Muscle of leg (tissue), 16 donors: ENCODE measurements at places on chromosomes 1 and 21. TPM values are rescaled to one million over a fixed set of nuclear protein-coding genes. Genes with fewer than 3 reads are reported as not detected.

GRCh38 chr1:157562515-157562914, 10.2 kb upstream of the FCRL5 start:
- no peaks in the 10 kb centered on the region for H3K27me3 ChIP-seq
- H3K27ac ChIP-seq: no peak overlapping the region
- H3K4me1 ChIP-seq: no peaks in the 10 kb centered on the region
- H3K4me3 ChIP-seq: no peak overlapping the region
- H3K36me3 ChIP-seq: no peaks in the 10 kb centered on the region

- no peaks in the 10 kb centered on the region for H3K36me3 ChIP-seq
- no peak overlapping the region for H3K27ac ChIP-seq
- H3K4me3 ChIP-seq: no peak overlapping the region
- peaks cover 3% of the 10 kb centered on the region for H3K27me3 ChIP-seq
Observed at GRCh38 chr1:230028602-230029223, 38.3 kb upstream of the GALNT2 start.

GRCh38 chr1:7372477-7373120, 398.5 kb upstream of the VAMP3 start:
- DNase-seq: no peak
- peaks cover 2% of the 10 kb centered on the region for H3K27me3 ChIP-seq
- H3K27ac ChIP-seq: no peak overlapping the region
- peaks cover 8% of the 10 kb centered on the region for H3K4me1 ChIP-seq
- no peaks in the 10 kb centered on the region for H3K36me3 ChIP-seq

DNA sequence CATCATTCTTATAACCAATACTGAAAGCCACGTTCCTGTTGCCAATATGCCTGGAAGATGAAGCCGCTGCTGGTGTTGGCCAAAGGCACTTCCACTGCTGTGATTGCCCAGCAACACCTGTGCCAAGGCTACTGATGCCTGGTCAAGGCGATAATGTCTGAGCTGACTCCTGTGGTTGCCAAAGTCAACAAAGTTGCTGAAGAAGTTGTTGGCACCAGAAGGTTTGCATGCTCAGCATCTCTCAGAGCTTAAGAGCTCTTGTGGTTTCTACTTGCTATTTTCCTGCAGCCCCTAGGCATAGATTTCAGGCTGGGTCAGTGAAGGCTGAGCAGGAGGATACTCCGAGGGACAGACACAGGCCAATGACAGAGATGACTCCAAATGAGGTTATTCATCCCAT, 63.4 kb upstream of the RAB3GAP2 start:
- DNase-seq: peak; percentile 15
- no peaks in the 10 kb centered on the region for H3K36me3 ChIP-seq
- no peak overlapping the region for H3K27ac ChIP-seq
- no peaks in the 10 kb centered on the region for H3K27me3 ChIP-seq
- no peak overlapping the region for H3K4me3 ChIP-seq

DNA sequence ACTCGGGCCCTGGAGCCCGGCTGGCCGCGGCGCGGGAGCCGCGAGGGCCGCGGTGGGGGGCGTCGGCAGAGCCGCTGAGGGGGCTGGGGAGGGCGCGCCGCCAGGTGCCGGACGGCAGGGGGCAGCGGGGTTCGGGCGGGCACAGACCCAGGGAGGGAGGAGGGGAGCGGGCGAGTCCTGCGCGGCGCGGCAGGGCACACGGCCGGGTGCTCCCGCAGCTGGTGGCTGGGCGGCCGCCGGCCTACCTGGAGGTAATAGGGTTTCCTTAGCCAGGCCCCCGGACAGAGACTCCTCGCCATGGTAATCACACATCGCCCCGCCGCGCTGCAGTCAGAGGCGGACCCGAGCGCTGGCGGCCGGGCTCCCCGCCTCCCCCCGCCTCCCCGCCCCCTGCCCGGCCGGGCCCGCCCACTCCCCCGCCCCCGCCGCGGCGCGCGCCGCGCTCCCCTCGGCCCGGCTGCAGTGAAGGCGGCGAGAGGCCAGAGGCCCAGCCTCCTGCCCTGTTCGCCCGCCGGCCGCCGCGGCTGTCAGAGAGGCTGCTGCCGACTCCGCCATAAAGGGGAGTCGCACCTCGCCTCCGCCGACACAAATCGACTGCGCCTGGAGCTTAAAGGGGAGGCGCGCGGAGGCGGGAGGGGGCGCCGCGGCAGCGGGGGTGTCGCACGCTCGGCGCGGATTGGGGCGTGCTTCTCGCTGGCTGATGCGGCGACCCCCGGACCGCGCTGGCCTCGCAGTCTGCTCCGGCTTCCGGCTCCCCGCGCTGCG, at the start of gene DIPK1A:
TSS of gene DIPK1A (minus strand) at position 332 of the 765 bp plus-strand sequence. CDS start at position 299, 33 bp downstream.
- peaks cover 16% of the 10 kb centered on the region for H3K4me1 ChIP-seq
- DNase-seq: peak; percentile 91
- H3K27me3 ChIP-seq: peaks cover 4% of the 10 kb centered on the region
- peak within 1 kb of the TSS; percentile 84 for H3K4me3 ChIP-seq

DNA sequence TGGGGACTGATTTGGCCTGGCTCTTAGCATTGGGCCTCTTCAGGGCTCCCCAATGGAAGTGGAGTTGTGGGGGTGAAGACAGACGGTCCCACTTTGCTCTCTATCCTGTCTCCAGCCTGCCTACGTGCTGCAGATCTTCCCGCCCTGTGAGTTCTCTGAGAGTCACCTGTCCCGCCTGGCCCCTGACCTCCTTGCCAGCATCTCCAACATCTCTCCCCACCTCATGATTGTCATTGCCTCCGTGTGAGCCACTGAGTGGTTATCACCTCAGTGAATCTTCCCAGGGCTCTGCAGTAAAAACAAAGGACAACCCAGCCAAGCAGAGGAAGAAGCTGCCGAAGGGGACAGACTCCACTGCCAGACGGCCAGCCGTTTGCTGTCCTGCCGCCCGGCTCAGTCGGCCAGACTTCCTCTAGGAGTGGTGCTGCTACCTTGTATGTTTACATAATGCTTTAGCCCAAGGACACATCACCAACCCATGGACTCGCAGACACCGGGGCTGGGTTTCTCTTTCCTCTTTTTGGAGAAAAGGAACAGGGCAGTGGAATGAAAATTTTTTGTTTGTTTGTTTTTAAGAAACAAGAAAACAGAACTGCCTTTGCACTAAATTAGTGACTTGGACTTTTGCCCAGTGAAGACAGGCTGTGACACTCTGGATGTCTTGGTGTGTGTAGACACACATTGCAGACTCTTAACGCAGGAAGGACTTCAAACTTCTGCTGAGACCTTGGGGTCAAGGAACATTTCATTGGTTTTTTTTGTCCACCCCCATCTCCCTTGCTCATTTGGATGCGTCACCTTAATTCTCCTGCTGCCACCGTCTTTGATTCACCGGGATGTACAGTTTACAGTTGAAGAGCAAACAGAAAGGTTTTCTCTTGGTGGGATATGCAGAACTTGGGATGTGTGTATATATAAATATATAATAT, 36.5 kb downstream of the ZBTB17 start:
- H3K27me3 ChIP-seq: no peaks in the 10 kb centered on the region
- peaks cover 94% of the 10 kb centered on the region for H3K36me3 ChIP-seq
- H3K27ac ChIP-seq: no peak overlapping the region
- H3K4me3 ChIP-seq: no peak overlapping the region
- peaks cover 6% of the 10 kb centered on the region for H3K4me1 ChIP-seq

- no peaks in the 10 kb centered on the region for H3K36me3 ChIP-seq
- H3K27me3 ChIP-seq: no peaks in the 10 kb centered on the region
- no peak for DNase-seq
- no peaks in the 10 kb centered on the region for H3K4me1 ChIP-seq
- H3K27ac ChIP-seq: no peak overlapping the region
- no peak overlapping the region for H3K4me3 ChIP-seq
Observed at GRCh38 chr1:184764483-184764882, 9.8 kb upstream of the EDEM3 start.

- no peaks in the 10 kb centered on the region for H3K4me1 ChIP-seq
- DNase-seq: no peak
- no peak overlapping the region for H3K27ac ChIP-seq
- H3K27me3 ChIP-seq: peaks cover 51% of the 10 kb centered on the region
- H3K4me3 ChIP-seq: no peak overlapping the region
Observed at GRCh38 chr1:22618056-22618455, 18.4 kb upstream of the C1QA start.

GRCh38 chr1:27021354-27022031, 8.8 kb upstream of the TENT5B start:
- no peak overlapping the region for H3K4me3 ChIP-seq
- no peak for DNase-seq
- H3K36me3 ChIP-seq: no peaks in the 10 kb centered on the region
- no peaks in the 10 kb centered on the region for H3K4me1 ChIP-seq
- H3K27me3 ChIP-seq: peaks cover 2% of the 10 kb centered on the region

DNA sequence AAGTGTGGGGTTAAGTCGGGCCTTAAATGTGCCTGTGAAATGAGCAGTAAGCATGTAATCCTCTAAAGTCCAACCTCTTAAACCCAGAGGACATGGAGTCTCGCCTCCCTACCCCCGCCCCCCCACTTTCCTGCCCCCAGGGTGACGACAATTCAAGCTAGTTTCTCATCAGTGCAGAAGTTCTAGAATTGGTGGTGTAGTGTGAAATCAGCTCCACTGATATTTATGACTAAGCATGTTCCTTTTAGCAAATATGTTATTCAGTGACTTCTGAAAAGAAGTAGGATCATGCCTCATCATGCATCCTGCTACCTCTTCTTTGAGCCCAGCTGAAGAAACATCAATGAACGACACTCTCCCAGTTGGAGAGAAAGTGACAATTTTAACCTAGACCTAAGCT, 2.6 kb upstream of the ABCB10 start:
- H3K36me3 ChIP-seq: no peaks in the 10 kb centered on the region
- peaks cover 16% of the 10 kb centered on the region for H3K4me1 ChIP-seq
- H3K27me3 ChIP-seq: no peaks in the 10 kb centered on the region
- no peak overlapping the region for H3K27ac ChIP-seq
- DNase-seq: no peak
- no peak overlapping the region for H3K4me3 ChIP-seq

DNA sequence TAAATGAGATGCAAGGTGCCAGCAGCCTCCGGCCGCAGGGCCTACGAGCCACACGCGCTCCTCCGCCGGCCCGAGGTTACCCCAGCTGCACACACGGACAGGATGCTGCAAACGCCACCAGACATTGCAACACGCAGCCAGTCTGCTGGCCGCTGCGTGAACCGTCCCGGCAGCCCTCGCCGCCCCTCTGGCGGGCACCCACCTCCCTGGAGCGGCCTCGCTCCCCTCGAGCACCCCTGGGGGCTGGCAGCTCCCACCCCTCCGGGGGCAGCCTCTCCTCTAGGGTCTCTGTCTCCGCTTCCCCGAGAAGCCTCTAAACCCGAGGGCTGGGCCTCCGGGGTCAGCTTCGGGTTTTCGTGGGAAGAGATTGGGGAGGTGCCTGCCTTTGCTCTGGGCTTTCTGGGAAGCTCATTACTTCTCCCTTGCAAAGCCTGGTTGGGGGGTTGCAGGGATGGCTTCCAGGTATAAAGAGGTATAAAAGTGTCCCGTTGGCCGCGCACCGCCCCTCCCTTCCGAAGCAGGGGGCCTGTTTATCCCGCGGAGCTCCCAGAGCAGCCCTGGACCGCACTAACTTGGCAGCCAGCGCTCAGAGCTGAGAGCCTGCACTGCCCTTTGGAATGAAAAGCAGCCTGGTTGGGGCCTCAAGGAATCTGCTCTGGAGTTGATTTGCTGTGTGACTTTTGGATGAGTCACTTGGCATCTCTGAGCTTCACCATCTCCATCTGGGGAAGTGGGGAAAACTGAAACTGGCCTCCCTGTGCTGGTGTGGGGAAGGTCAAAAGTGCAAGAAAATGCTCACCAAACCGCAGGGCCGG, 21.8 kb downstream of the DHRS3 start:
- DNase-seq: peak; percentile 92
- peak overlapping the region; percentile 31 for H3K4me3 ChIP-seq
- H3K4me1 ChIP-seq: peaks cover 52% of the 10 kb centered on the region
- peaks cover 6% of the 10 kb centered on the region for H3K36me3 ChIP-seq
- H3K27me3 ChIP-seq: peaks cover 14% of the 10 kb centered on the region
- peak overlapping the region; percentile 81 for H3K27ac ChIP-seq

DNA sequence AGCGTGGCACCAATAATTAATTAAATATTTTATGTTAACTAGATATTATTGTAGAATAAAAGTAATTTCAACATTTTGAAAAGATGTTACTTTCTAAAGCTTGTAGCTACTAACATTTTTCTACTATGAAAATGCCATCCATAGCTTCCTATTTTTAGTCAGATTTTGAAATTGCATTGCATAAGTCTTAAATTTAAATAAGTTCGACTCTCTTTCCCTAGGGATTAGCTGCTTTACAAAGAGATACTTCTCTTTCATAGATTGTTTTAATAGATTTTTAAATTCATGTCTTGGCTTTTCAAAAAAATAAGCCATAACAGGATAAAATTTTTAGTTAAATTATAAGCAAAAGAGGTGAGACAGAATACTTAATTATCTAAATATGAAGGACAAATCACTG, 1279.6 kb downstream of the KCNT2 start:
- no peak overlapping the region for H3K4me3 ChIP-seq
- H3K36me3 ChIP-seq: no peaks in the 10 kb centered on the region
- H3K4me1 ChIP-seq: no peaks in the 10 kb centered on the region
- no peaks in the 10 kb centered on the region for H3K27me3 ChIP-seq
- H3K27ac ChIP-seq: no peak overlapping the region

CD48 gene
- total RNA-seq: 1.2 TPM

KCNC4 gene
- 2.7 TPM for total RNA-seq

FMN2 gene
- 0.27 TPM for total RNA-seq

CSF3R gene
- total RNA-seq: 1.3 TPM

LAMTOR2 gene
- 53.7 TPM for total RNA-seq
